ENCODE measurements at places on chromosomes 7 and 10.

DNA sequence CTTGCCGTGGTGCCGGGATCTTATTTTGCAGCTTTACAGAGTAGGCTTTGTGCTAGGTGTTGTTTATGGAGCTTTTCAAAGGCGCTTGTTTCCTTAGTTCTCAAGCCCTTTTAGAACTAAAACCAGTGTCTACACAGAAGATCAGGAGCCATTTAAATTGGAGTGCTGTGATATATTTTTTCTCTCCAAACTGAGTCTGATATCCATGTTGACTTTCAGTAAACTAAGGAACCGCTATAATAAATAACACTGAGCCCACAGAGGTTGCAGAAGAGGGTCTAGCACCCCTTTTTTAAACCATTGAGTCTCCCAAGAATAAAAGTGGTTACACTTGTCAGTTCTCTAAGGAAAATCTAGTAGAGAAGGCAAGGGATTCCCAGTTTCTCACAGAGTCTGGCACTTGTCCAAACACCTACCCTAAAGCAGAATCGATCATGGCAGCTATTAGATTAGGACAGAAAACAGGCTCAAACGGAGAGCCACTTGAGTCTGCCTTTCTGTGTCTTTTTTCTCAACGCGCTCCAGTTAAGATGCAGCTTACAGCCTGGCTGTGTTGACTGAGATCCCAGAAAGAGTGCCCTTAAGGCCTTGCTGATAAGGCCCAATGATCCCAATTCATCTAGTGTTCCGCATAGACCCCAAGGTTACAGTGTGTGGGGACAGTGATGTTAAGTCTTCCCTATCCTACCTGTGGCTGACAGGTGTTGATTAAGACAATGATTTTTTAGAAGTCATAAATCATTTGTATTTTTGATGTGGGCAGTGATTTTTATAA lies 804 bp downstream of the TMEM106B start:
- DNase-seq = no peak

- DNase-seq = peak; percentile 25
Observed at GRCh38 chr7:155598810-155599210, 45.7 kb upstream of the RBM33 start.

DNA sequence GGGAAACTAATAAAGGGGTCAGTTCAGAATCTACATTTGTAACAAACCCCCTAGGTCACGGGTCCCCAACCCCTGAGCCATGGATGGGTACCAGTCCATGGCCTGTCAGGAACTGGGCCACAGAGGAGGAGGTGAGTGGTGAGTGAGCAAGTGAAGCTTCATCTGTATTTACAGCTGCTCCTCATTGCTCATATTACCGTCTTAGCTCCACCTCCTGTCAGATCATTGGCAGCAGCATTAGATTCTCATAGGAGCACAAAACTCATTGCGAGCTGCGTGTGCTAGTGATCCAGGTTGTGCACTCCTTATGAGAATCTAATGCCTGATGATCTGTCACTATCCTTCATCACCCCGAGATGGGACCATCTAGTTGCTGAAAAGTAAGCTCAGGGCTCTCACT lies 88.4 kb upstream of the MPP7 start:
- no peak for DNase-seq

GRCh38 chr7:151276666-151277590 lies 28.4 kb upstream of the SMARCD3 start:
- no peak for DNase-seq

GRCh38 chr7:22447762-22448161 lies 52.2 kb downstream of the STEAP1B start:
- no peak for DNase-seq

DNA sequence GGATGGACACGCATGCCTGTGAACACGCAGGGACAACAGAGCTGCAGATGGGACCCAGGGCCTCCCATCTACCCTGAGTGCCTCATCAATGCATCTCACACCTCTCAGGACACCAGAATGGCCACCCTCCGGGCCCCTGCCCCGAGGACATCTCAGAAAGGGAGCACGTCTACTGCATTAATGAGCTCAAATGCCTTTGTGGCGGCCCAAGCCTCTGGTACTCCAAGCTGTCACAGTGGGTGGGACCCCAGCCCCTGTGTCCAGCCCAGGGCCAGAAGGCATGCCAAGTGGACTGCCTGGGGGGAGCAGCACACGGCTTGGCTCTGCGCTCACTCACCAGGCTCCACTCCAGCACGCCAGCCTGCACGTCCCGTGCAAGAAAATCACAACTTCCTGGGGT lies 52.0 kb downstream of the TCERG1L start:
- DNase-seq = no peak

- no peak for DNase-seq
Observed at GRCh38 chr7:115008465-115009114, 86.7 kb downstream of the MDFIC start.

DNA sequence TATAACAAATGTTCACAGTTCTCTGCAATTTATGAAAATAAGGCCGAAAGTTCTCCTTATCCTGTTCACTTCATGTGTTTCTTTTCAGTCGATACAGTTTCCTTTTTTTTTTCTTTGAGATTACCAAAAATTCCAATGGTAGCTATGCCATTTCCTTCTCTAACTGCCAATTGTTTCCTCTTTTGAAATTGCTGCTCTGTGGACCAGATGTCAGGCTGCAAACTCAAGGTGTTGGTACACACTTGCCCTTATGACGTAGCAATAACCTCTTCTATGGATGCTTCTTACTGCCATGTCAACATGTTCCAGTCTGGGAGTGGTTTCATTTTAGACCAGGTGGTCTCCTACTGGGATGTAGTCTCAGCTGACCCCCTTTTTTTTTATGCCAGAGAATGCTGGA lies 52.9 kb downstream of the CASD1 start:
- no peak for DNase-seq

All from thoracic aorta (tissue), 2 donors.